ENCODE measurements at places on chromosomes 11 and 22. TPM values are rescaled to one million over a fixed set of nuclear protein-coding genes. Genes with fewer than 3 reads are reported as not detected.

P2RY2 gene
- 4.8 TPM for total RNA-seq

PRR5L gene
- 9.8 TPM for total RNA-seq

DCHS1 gene
- total RNA-seq, result 39.4 TPM

LDHAL6A gene
- total RNA-seq, result not detected

DLG2 gene
- total RNA-seq, result 1.1 TPM

NLRP14 gene
- total RNA-seq, result 0.53 TPM

SPDYC gene
- not detected for total RNA-seq

CENPM gene
- total RNA-seq, result 19.7 TPM

SNX32 gene
- total RNA-seq, result 0.13 TPM

GLB1L3 gene
- total RNA-seq, result not detected

SBF1 gene
- total RNA-seq, result 55.6 TPM

CD59 gene
- total RNA-seq, result 1,479 TPM

USP2 gene
- 0.13 TPM for total RNA-seq

OR8D1 gene
- total RNA-seq, result not detected

CRYBB3 gene
- not detected for total RNA-seq

DCUN1D5 gene
- total RNA-seq, result 105 TPM

CRYAB gene
- 0.29 TPM for total RNA-seq

SCGB1D2 gene
- total RNA-seq, result not detected

OR2D2 gene
- total RNA-seq, result 0.66 TPM

TBX1 gene
- 1.9 TPM for total RNA-seq
